ENCODE measurements at places on chromosomes 1 and 21.

DNA sequence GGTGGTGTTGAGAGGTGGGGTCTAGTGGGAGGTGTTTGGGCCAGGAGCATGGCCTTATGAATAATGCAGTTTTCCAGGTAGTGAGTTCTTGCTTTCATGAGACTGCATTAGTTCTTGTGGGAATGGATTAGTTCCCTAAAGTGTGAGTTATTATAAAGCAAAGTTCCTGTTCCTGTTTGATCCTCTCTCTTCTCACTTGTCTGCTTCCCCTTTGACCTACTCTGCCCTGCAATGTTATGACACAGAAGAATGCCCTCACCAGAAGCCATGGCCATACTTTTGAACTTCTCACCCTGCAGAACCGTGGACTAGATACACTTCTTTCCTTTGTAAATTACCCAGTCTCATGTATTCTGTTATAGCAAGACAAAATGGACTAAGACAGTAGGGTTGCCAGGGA lies 53.6 kb downstream of the MAP3K7CL start:
- no peak for DNase-seq

GRCh38 chr1:161492827-161493226 lies 12.4 kb upstream of the FCGR2A start:
- DNase-seq = no peak

GRCh38 chr21:16742131-16742641 lies 770.7 kb upstream of the CXADR start:
- no peak for DNase-seq

DNA sequence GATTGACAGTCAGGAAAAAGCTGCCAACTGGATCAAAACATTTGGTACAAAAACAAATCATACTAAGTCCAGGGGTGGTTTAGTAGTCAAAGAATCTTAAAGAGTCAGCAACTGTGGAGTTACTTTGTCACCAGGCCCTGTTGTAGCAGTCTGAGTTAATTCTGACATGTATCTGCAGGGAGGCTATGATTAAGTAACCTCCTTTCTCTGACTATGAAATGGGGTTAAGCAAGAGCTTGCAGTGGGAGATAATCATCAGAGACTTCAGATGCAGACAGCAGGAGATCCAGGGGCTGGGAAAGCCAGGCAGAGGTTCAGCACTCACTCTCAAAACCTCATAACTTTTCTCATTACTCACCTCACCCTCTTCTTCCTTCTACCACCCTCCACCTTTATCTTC lies 99.2 kb upstream of the BTG3 start:
- DNase-seq = no peak

DNA sequence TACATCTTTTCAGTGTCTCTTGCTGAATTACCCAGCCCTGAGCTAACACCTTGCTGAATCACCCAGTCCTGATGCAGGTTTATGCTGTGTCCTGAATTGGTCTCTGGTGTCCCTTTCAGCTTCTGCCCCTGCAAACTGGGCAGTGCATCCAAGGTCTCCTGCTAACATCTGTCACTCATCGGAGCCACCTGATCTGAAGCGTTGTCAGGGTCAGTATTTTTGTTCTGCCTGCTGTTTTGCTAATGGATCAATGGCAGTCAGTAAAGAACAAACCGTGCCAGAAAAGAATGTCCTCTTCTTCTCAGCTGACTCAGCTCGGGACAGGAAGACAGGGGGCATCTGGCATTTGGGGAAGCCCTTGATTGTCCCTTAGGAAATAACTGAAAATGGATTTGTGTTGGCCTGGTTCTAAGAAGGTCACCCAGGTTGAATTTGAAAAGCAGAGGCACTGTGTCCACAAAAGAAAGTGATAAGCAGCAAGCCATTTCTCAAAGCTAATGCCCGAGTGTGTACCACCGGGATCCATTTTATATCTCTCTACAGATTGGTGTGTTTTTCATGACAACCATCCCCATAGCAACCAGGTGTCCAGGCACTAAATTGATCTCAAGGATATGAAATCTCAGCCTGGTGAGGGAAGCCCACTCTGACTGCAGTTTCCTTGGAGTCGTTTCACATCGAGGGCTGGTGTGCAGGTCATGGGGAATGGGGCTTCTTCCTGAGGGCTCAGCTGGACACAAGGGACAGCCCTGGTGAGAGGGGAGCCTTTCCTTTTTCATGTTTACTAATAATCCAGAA lies 109.7 kb upstream of the IRF2BP2 start:
- DNase-seq = no peak

DNA sequence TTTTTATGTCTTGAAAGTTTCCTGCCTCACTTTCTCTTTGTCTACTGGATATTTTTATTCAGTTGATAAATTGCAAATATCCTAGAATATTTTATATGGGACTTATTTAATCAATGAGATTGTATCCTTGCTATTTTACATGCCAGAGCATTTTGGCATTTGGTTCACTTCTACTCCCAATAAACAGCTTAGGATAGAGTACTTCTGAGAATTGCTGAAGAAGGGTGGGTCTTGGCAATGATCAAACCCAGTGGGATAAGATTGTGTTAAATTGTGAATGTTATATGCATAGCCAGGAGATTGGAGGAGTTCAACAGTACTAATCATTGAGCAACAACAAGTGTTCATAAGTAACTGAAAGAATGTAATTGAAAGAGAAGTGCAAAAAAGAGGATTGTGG lies 60.1 kb downstream of the SDCCAG8 start:
- no peak for DNase-seq

DNA sequence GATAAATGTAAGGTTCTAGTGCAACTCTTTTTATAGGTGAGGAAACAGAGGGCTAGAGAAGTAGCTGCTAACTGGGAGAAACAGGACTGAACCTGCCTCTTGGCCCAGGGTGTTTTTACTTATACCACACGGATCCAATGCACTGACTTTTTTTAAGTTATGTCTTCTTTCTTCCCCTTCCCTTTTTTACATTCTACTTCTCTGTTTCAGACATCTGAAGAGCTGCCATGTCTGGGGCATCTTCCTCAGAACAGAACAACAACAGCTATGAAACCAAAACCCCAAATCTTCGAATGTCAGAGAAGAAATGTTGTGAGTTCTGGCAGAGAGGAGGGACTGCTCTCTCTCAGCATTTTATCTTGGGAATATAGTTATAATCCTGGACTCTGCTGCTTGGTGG lies 1.4 kb downstream of the PFKFB2 start:
- DNase-seq = no peak

DNA sequence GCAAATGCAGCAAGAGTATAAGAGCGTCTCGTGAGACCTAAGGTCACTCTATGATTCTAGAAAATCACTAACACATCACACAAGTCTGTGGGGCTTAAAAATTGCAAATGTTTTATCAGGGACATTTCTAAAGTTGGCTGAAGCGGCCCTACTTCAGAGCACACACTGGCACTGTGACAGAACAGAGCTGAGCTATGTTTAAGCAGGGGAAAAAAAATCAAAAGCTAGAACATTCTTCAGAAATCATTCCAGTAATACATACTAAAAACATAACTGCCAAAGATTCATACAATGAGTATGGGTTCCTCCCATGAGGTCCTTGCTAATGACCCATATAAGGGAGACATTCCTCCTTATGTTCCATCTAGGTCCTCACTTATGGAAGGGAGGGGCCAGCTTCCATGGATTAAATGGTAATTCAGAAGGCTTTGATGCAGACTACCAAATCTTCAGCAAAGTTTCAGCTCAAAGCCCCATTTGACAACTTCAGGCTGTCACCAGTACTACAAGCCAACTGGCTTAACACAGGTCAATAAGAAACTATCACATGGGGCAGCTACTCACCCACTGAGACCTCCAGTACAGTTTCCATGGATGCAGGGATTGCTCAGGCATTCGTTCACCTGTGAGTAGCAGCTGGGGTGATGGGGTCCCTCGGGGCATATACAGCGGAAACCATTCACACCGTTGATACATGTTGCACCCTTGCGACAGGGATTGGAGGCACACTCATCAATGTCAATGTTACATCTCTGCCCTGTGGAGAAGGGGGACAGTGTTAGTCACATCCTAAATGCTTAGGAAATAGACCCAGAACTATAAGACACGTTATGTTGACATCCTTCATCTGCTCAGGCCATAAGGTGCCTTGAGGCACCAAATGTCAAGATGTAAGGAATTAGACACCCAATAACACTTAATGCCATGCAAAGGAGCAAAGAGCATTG lies 58.4 kb upstream of the ADAM30 start:
- DNase-seq = no peak

- DNase-seq = no peak
These were observed 1.2 kb upstream of the TAL1 start for GRCh38 chr1:47233186-47233585.

GRCh38 chr1:17061486-17061885 lies 7.7 kb upstream of the SDHB start:
- DNase-seq = no peak

DNA sequence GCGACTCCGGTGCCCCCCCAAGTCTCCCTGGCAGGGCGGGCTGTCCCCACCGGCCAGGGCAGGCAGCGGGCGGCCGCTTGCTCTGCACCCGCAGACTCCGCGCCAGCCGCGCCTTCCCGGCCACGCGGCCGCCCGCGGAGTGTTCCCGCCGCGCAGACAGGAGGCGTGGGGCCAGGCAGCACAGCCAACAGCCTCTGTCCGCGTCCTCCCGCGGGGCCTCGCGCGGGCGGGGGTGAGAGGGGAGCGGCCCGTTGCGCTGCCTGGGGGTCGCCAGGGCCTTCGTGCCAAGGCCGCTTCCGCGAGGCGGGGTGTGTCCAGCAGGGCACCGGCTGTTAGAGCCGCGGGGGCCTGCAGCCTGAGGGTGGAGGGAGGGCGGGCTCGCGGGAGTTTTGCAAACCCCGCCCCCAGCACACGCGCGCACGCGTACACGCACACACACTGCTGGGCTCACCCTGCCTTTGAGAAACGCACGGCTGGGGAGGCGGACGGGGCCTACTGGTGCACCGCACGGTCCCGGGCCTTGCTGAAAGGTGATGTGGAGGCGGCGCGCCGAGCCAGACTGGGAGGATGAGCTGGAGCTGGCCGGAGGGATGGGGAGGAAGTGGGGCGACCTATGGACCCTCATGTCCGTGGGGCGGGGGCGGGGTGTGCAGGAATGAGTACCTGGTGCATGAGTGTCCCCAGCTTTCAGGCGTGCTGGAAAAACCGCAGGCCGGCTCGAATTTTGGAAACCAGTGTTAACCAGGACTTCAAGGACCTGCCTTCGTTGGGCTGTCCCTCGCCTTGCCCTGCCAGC lies 41.5 kb downstream of the KIAA1614 start:
- peak; percentile 68 for DNase-seq

- no peak for DNase-seq
These were observed 274.0 kb upstream of the TMPRSS15 start for GRCh38 chr21:18677632-18678031.

- DNase-seq = peak; percentile 79
These were observed 436.4 kb downstream of the PLA2G4A start for GRCh38 chr1:187264995-187265602.

DNA sequence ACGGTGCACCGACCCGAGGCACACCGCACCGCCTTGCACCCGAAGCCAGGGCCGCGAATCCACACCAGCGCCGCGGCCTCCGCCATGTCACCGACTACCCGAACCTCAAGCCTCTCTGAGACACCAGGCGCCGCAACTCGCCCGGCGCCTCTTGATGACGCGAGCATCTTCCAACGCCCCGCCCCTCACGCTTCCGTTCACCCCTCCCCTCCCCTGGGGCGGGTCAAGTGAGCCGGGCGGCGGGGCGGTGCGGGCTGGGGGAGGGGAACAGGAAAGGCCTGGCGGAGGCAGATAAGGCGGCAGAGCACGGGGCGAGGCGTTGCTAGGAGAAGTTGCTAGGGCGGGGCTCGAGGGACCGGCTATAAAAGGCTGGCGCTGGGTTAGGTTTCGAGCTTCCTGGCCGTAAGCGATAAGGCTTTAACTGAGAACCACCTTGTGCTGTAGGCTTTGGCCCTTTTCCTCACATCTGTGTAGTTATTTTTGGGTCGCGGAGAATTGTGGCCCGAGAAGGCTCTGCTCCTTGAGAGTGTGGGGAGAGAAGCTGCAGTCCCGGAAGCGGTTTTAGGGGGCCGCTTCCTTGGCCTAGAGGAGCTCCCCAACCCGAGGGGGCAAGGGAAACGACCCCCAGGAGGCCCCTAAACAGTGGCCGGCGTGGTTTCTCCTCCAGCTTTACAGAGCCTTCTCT lies at the start of gene SDE2:
TSS of gene SDE2 (minus strand) at position 117 of the 685 bp plus-strand sequence. CDS start at position 86, 31 bp downstream.
- peak; percentile 99 for DNase-seq

GRCh38 chr21:44514746-44515358 lies 25.1 kb downstream of the KRTAP10-1 start:
- no peak for DNase-seq

DNA sequence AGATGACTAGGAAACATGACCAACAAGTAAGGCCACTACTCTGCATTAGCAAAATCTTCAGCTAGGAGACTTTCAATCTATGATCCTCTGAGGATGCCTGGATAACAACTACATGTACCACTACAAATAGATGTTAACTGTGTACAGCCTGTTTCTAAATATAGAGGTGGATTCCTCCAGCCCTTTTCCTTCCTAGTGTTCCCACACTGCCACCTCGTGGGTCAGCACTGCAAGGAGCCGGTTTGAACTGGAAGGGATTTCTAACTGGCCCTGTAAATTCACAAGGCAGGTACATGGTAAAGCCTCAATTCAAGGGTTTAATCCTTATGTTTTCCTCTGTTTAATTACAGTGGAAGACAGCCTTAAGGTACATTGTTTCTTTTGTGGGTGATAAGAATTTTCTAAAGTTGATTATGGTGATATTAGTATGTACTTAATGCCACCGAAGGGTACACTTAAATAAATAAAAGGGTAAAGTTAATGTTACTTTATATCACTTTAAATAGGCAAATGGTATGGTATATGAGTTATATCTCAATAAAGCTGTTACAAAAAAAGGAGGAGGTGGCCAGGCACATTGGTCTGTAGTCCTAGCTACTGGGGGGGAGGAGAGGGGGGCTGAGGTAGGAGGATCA lies 14.4 kb downstream of the SMYD3 start:
- peak; percentile 75 for DNase-seq

DNA sequence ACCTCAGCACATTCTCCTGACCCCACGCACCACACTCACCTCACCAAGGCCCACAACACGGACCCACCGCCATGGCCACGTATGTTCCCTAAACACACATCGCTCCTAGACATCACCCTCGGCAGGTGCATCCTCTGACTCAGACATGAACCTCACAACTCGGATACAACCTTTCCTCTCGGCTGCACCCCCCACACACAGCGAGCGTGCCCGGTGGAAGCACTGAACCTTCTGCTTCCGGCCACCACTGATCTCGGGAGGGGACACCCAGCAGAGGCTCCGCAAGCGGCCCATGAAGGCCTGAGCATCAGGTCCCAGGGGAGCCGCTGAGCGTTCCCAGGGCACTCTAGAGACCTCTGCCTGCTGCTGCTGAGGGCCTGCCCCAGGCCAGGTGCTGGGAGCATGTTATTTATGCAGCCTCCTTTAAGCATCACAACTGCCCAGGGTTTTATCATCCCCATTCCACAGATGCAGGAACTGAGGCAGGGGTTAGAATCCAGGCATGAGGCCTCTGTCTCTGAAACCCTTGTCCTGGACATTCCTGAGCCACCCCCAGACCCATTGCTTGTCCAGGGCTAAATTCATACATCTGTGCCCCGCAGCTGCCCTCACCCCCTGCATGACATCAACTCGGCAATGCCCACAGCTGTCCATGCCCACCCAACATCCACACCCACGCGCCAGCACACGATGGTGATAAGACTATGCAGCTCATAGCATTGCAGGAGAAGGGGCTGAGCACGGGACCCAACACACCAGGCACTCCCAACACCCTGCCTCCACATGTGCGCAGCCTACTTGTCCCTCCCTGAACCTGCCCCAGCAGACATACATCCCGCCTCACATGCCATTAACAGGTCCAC lies 27.0 kb downstream of the SDC3 start:
- DNase-seq = no peak

- peak; percentile 67 for DNase-seq
These were observed 37.7 kb upstream of the TMEM125 start for GRCh38 chr1:43232074-43232473.

Data from fibroblast of skin of abdomen (primary cell).